ENCODE measurements at places on chromosomes 1 and 21.

DNA sequence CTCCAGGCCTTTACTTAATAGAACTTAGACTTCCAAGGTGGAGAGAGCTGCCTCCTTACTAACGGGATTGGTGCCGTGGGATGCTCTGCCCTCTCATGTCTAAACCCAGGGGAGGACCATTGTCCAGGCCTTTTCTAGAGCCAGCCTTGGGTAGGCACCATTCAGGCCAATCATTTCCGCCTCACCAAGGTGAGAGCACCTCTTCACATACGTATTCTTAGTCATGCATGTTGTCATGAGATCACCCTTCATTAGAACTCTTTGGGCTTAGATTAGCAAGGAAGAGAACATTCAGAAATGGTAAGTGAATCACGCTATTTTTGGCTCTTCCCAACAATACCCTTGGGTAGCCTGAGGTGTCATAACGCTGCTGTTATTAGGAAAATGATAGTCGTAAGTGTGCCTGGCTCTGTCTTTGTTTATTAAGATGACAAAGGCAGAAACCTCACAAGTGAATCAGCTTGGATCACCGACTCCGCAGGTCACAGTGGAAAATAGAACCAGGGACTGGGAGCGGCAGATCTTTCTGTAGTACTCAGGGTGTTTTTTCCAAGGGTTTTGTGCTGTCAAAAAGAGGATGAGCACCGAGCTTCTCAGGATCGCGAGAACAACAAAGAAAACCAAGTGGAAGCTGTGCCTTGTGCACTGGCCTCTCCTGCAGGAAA lies 55.0 kb downstream of the HUNK start:
- DNase-seq, result no peak

DNA sequence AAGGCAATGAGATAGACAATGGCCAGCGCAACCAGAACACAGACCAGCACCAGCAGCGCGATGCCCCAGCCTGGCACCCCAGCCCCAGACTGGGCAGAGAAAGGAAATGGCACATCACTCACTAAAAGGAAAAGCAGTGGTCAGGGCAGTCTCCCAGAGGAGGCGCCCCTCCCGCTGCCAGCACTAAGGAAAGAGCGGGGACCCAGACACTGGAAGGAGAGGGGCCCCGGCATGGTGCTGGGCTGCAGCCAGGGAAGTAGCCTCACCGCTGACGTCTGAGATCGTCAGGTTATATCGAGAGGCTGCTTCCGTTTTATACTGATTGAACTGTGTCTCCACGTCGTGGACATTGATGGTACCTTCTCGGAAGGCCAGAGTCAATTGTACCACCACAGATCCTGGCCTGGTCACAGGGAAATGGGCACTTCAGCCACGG lies 13.8 kb downstream of the TRIM46 start:
- no peak for DNase-seq

DNA sequence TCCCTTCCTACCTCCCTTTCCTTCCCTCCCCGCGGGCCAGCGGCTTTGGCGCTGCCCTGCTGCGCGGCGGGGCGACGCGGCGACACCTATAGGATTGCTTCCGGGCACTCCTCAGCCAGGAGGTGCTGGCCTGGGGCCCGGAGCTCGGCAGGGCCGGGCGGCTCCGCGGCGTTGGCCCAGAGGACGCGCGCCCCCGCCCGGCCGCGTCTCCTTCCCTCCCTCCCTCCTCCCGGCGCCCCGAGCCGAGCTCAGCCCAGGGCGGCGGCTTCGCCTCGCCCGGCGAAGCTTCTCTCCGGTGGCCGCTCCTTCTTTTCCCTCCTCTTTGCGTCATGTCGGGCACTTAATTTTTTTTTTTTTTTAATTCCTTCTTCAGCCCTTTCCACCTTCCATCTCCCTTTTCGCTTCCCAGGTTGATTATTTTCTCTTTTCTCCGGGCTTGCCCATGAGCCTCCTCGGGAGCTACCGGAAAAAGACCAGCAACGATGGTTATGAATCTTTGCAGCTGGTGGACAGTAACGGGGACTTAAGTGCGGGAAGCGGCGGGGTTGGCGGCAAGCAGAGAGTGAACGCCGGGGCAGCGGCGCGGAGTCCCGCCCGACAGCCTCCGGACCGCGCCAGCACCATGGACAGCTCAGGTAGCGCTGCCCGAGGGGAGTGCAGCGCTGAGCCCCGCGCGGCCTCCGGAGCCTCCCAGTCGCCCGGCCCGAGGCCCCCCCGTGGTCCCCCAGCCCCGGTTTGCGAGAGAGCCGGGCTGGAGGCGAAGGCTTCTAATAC lies at the start of gene DNAJC6:
Gene DNAJC6 (plus strand): TSS at position 240 of the 774 bp plus-strand sequence. CDS start 203 bp downstream, at position 443.
- DNase-seq, result peak; percentile 93

DNA sequence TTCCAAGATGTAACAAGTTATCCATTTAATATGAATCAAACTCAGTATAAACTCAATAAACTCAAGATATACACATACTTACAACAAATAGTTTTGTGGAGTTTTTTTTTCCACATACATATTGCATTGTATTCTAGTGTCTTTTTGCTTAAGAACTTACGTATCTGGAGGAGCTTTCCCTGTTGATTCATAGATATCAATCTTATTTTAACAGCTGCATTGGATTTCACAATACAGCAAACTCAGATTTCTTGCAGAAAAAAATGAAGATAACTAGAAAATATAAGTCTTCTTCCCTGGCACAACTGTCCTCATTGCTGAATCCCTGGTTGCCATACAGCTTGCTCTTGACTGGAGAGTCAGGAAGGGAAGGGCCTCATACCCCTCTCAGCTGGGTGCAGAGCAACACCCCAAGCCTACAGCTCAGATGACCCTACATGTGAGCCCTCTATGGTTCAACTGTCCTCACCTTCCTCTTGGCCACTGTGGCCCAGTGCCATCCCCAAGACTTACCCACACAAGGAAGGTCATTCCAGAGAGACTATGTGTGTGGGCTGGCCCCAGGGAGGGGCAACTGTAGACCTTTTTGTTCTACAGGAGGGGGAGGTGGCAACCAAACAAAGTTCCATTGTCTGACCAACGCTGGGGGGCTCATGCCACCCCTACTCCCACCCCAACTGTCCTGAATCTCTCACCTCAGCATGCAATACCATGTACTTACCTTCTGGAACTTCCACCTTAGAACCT lies 1.7 kb downstream of the MPZ start:
- DNase-seq, result no peak

DNA sequence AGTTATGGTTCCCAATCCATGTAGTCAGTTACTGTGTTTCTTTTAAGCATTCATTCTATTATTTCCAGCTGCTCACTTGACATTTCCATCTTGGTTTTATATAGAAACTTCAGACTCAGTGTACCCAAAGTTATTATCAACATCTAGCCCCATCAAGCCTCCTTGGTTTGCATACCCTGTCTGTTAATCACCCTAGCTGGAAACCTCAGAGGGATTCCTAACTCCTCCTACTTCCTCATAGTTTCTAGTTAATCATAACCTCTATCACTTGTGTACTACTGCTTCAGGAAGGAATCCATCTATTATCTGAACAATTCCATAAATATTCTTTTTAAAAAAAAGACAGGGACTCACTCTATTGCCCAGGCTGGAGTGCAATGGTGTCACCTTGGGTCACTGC lies 293.3 kb downstream of the SDCCAG8 start:
- no peak for DNase-seq

GRCh38 chr21:39850333-39850732 lies 16.9 kb upstream of the PCP4 start:
- DNase-seq, result no peak

DNA sequence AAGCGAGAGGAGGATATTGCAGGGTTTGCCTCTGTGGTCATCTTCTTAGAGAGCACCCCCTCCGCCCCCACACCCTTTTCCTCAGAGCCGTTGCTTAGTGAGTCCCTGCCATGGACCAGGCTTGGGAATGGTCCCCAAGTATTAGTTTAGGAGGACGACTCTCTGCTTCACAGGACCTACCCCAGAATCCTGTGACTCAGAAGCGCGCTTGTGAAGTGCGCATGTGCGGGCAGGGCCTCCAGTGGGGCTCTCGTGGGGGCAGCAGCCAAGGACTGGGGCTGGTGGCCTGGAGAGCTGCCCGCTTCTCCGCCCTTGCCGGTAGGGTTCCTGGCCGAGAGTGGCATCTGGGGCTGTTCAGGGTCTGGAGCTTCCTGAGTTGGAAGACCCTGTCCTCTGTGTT lies 37.3 kb upstream of the HMGN1 start:
- peak; percentile 77 for DNase-seq

DNA sequence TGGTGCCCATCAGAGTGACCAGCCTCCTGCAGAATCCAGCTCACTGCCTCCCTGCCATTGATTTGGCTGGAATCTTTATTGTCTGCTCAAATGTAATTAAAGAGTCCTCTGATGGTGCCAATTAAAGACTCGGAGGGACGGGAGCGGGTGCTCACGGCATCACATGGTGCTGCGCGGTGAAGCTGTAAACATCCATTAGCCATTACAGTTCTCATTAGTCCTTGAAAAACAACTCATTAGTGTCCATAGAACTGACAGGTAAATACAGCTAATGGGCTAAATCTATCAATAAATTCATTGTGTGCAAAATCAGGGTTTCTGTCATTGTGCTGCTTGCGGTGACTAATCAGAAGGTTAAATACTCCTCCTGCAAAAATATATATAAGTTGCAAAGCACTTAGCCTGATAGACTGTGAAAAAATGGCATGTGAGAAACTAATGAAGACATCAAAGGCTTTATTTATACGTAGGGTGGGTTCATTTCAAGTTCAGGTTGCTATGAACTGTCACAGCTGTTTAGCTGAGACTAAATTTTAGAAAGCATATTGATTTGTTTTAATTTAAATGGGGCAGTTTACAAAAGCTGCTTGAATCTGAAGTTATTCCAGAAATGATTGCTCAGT lies 289.8 kb upstream of the POU3F1 start:
- DNase-seq, result no peak

- no peak for DNase-seq
Observed at GRCh38 chr1:107363154-107363553, 222.3 kb downstream of the NTNG1 start.

- DNase-seq, result no peak
Observed at GRCh38 chr1:116329524-116330341, 43.3 kb upstream of the ATP1A1 start.

DNA sequence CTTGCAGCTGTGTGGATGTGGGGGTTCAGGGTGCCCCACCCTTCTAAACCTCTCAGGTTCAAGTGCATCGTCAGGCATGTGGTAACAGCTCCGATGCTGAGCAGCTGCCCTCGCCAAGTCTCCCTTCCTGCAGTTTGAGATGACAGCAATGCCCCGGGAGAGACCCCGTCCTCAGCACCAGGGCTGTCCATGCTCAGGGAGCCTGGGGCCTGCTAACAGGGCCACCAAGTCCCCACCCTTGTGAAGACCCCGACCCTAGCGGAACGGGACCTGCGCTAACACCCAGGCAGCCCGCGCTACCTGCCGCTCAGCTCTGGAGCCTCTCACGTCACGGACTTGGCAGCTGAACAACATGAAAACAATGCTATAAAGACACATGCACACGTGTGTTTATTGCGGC lies 159.2 kb upstream of the C1orf174 start:
- no peak for DNase-seq

- DNase-seq, result no peak
Observed at GRCh38 chr1:200296091-200296661, 113.7 kb downstream of the ZNF281 start.

- DNase-seq, result no peak
Observed at GRCh38 chr1:38571726-38572125, 287.8 kb downstream of the RRAGC start.

DNA sequence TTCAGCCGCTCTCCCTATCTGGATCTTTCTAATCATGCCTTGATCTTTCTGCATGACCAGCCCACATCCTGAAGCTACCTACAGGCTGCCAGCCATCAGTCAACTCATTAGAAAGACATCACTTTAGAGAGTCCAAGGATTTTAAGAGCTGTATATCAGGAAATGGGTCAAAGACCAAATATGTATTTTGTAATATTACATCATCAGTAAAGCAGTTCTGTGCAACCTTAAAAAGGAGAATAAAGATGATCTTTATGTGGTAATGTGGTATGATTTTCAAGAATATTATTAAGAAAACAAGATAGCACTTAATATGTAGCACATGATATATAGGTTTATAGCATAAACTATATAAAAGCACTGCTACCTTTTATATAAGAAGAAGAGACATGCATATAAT lies 47.6 kb downstream of the SLC30A7 start:
- DNase-seq, result no peak

DNA sequence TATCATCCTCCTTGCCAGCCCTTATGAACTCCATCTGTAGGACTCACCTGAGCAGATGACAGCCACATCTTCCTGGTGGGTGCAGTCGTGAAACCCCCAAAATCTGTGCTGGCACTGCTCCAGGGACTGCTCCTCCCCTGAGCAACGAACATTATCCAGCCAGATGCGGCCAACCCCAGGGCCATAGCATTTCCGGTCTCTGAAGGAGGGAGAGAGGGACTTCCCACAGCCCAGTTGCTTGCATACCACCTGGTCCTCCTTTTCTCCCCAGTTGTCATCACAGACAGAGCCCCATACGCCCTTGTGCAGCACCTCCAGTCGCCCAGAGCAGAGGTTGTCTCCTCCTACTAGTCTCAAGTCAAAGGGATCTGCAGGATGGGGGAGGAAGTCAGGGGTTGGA lies 8.5 kb downstream of the CD5L start:
- no peak for DNase-seq

DNA sequence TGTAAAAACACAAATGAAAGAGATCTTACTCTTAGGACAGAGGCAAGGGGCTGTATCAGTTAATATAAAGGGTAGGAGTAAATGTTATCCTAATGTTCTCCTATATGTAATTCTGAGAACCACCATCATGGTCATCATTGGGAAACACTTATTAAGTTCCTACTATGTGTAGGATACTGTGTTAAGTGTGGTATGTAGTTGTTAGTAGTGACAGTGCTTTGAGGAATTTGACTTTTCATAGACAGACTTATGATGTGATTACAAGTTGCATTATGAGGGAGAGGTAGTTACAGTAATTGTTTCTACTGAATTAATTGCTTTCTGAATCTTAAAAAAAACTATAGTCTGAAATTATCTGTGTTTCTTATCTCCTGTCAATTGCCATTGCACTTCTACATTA lies 51.8 kb upstream of the PGD start:
- no peak for DNase-seq

DNA sequence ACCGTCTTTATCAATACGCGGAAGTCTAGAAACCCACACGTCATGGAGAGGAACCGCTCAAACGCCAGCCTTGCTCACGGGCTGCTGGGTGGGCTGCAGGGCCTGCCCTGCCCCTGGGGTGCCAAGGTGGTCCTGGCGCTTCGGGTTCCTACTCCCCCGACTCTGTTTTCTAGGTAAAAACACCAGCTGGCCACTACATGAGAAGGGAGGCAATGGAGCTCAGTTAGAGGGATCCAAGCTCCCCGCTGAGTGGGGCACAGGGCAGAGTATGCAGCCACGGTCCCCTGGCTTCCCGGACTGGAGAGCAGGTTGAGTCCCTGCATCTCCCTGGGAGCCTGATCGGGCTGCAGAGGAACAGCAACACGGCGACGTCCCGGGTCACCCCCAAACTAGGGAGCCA lies 41.2 kb upstream of the RIPK4 start:
- no peak for DNase-seq

Data from ELF-1 (cell line).